ENCODE measurements at places on chromosomes 2 and 18.

GRCh38 chr2:42652086-42652485 is 83.7 kb downstream of the MTA3 start:
- no peak for DNase-seq

- no peak for DNase-seq
These were observed 26.6 kb downstream of the METTL8 start for GRCh38 chr2:171407030-171407675.

- DNase-seq, result no peak
These were observed 319.9 kb upstream of the ID2 start for GRCh38 chr2:8361930-8362329.

GRCh38 chr2:174771631-174772471 is 7.6 kb upstream of the CHRNA1 start:
- DNase-seq, result peak; percentile 36

DNA sequence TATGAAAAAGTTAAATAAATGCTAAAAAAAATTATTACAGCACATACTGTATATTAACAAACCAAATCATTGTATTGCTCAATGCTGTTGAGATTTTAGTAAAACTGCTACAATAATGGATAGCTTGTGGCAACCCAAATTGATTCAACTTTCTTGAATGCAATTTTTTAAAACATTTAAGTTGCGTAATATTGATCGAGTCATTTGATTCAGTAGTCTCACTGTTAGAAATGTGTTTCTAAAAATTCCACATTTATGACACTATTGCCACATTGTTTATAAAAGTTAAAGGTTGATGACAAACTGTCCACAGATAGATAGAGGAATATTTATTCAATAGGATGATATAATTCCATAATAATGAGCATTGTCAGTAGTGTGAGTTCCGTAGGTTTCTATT is 640.7 kb upstream of the CRIM1 start:
- DNase-seq, result no peak

GRCh38 chr18:59593291-59593717 is 103.9 kb downstream of the CCBE1 start:
- no peak for DNase-seq

Measured in DMS153 (cell line).